ENCODE measurements at places on chromosomes 13 and 19.

GRCh38 chr13:32911506-32911905 lies 104.7 kb upstream of the KL start:
- DNase-seq, result peak; percentile 56

GRCh38 chr19:47022541-47023447 lies 3.2 kb downstream of the NPAS1 start:
- no peak for DNase-seq

DNA sequence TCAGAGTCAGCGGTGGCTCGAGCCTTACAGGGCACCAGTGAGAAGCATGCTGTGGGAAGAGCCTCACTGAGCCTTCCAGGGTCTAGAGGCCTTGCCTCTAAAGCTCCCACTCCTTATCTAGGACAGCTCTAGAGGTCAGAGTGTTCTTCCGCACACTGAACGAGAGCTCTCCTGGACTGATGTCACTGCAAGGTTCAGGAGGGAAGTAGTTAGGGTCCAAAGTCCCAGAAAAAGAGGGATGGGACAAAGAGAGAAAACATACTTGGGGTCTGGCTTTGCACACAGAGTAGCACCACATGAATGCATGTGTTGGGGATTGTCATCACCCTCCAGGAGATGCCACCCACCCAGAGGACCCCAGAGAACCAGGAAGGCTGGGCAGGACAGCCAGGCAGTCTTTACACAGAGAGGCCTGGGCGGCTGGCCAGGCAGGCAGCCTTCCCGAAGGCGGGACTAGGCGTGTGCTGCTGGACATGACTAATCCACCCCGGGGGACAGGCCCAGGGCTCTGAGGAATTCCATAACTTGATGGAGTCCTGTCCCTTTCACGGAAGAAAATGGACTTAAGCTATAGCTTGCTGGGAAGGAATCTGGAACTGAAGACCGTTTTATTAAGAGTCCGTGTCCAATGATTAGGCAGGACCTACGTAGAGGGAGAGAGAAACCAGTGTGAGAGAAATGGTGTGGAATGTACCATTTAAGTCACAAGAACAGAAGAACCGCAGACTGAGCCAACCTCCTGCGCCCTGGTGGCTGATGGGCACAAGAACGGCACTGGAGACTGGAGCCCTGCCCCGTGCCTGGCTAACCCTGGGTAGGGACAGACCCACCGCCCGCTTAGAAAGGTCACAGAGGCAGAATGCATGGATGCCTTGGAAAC lies 16.6 kb upstream of the EPHX3 start:
- no peak for DNase-seq

- DNase-seq, result no peak
These were observed 1435.2 kb upstream of the PRR20A start for GRCh38 chr13:55705526-55705925.

DNA sequence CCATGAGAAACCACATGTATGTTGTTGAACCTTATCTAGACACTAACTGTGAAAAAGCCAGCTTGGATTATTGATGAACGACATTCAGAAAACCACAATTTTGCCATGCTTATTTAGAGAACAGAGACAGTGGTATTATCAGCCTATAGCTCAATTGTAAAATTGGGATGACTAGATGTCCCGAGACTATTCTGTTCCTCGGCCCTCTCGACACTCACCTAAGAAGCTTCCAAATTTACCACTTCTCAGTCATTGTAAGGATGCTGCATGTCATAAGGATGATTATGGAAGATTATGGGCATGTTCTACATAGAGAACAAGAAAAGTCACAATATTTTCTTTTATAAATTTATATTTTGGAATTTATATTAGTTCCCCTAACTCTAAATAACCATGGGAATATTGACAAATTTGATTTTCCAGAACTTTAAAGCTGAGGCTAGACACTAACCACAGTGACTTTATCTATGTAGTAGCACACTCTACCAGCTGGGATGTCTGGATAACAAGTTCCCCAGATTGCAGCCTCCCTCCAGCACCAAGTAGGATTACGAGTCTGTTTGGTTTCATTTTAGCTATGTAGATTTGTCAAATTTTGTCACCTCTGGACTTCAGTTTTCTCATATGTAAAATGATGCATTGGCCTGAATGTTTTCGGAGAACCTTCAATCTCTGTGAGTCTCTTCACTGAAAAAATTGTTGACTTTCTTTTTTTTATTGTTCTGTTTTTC lies 513.6 kb downstream of the IRS2 start:
- DNase-seq, result no peak

- no peak for DNase-seq
These were observed 15.6 kb downstream of the PABPC3 start for GRCh38 chr13:25111585-25111956.

GRCh38 chr19:32388393-32388855 lies 17.1 kb upstream of the DPY19L3 start:
- no peak for DNase-seq

DNA sequence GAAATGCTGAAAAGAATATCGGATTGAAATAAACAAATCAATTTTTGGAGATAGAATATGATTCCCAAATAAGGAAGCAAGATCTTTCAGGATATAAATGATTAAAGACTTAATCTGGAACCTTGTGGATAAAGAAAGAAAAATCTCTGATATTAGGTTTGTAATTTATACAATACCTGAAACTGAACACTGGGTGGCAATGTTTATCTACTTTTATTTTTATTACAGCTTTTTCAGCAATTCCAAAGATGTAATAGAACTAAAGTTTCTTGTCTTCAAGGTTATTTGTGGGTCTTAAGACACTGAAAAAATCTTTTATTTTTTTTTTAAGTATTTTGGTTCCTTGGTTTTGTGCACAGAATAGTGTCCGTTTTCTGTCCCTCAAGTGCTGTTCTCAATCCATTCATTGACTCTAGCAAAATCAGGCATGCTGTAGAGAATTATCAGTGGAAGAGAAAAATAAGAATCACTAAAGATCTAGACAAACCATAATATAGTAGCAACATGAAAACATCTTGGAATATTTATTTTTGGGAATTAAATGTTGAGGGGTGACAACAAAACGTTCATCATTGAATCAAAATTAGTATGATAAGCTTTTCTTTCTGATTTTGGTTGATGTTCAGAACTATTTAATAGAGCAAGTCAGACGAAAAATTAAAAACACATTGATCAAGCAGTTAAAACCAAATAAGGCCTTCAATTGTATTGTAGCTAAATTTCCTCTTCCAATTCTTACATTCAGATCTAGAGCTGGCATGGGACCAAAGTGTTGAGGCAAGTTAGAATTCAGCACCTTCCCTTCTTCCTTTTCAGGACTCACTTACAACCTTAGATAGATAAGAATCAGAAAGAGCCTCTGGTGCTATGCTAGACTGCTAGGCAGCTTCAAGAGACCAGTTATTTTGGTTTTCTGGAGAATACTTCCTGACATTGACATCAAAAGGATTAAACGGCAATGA lies 704.4 kb upstream of the PCDH20 start:
- no peak for DNase-seq

DNA sequence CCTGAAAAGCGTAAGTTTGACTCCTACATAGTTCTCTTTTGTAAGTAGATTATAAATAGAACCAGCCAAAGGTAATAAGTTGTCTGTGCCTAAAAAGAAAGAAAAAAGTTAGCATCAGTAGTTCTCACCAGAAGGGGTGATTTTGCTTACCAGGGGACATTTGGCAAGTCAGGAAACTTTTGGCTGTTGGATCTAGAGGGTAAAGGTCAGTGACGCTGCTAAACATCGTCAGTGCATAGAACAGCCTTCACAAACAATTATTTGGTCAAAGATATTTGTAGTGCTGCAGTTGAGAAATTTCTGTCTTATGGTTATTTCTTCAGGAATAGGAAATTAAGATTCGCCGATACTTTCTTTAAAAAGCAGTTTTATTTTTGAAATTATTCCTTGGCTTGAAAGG lies 2.0 kb downstream of the USPL1 start:
- DNase-seq, result no peak

- no peak for DNase-seq
These were observed 98.2 kb upstream of the C1QTNF9B start for GRCh38 chr13:23995283-23996073.

DNA sequence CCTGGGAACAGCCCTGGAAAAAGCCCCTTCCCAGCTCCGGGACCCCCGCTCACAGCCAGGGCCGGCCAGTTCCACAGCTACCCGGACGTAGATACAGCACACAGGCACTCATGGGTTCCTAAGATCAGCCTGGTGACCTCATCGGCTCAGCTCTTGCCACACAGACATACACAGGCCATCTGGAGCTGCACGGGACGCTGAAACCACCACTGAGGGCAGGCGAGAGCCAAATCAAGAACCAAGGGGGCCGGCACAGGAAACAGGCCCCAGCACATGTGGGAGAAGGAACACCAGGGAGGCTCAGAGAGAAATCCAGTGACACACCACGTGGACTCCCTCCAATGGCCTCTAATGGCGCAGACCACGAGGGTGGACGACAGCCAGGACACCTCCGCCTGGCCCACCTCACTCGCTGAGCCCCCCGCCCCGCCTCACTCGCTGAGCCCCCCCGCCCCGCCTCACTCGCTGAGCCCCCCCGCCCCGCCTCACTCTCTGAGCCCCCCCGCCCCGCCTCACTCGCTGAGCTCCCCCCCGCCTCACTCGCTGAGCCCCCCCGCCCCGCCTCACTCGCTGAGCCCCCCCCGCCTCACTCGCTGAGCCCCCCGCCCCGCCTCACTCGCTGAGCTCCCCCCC lies 69.7 kb upstream of the C13orf46 start:
- no peak for DNase-seq

DNA sequence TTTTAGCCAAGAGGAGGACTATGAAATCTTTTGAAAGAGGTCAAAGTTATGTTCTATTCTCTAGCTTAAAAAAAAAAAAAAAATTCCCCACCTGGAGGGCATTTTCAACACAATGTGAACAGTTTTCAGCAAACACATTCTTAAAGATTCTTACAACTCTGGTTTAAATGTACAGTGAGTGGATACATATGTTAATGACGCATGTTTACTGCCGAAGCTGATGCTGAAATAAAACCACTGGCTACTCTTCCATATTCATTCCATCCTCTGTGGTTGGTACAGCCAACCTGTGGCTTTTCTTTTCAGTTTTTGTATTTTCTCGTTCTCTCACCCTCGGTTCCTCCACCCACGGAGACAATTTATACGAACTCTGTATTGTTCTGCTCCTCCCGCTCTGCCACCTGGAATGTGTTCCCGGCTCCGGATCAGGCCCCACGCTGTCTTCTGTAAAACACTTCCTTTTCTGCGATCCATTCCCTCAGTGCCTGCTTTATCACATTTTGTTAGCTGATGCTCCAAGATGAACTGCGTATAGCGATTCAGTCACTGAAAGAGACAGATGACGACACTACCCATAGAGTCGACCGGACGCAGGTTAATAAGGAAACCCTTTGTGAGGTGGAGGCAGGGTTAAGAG lies 466.4 kb upstream of the ARGLU1 start:
- DNase-seq, result no peak

DNA sequence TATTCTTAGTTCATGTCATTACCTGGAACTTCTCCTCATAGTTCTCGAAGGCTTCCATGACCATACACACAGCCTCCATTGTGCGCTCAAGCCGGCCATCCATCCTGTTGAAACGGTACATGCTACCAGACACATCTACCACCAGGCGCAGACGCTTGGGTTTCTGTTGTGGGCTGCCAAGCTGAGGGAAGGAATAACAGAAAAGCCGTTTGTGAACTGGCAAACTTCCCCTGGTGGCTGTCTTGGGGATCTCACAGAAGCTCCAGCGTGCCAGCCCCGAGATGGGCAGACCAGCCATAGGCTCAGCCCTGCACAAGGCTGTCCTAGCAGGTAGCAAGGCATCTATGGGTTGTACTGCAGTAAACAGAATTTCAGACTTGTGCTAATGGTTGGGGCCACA lies 130.1 kb downstream of the RGCC start:
- peak; percentile 26 for DNase-seq

- no peak for DNase-seq
These were observed 684.1 kb downstream of the DIAPH3 start for GRCh38 chr13:59479629-59480028.

DNA sequence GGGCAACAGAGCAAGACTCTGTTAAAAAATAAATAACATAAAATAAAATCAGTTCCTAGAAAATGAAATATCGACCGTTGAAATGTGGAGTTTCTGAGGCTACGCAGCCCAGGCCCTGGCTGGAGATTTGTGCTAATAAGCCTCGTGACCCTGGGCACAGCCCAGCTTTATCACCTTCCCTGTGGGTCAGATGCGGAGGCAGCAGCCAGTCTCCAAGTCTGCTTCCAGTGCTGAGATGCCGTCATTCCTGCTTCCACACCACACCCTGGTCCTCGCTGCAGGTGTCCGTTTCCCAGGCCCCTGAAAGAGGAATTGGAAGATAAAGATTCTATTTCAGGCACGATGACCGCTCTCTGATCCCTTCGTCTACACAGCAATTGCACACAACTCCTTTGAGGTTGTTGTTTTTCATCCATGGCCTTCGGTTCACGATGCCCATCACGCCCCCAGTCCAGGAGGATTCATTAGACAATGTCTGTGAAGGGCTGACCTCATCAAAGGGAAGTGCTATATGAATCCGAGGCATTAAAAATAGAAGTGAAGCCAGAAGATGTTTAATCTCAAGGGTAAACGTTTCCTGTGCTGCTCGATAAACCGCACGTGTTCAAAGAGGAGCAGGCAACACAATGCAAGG lies 48.3 kb upstream of the ATP11A start:
- DNase-seq, result no peak
